ENCODE measurements at places on chromosomes 16 and 17.

DNA sequence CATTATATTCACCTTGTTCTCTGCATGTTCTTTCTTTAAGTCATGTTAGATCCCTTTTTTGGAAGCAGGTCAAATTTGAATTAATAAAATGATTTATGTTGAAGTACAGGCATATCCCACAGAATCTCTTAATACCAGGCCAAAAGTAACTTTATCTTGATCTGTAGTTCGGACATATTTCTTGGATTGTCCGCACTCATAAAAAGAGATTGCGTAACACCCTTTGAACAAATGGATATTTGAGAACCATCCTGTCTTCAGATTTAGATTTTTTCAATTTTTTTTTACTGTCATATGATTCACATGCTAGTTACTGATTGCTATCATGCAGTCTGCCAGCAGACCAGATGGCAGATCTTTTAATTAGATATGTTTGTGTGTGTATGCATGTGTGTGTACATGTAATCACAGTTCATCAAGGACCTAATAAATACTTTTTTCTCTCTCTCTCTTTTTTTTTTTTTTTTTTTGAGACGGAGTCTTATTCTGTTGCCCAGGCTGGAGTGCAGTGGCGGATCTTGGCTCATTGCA, 352.6 kb downstream of the WWOX start:
- no peak for DNase-seq

DNA sequence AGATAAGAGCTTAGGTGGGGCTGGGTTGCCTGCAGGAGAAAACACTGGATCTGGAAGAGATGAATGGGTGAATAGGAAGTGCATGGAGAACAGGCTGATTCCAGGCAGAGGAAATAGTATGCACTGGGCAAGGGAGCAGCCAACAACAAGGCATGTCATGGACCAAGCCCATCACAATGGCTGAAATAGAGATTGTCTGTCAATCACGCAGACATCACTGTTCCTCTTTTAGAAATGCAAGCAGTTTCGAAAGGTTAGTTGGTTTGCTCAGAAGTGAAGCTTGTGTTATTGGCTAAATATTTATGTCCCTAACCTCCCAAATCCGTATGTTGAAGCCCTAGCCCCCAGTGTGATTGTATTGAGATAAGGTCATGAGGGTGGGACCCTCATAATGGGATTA, 621.7 kb upstream of the CDH11 start:
- DNase-seq = no peak

DNA sequence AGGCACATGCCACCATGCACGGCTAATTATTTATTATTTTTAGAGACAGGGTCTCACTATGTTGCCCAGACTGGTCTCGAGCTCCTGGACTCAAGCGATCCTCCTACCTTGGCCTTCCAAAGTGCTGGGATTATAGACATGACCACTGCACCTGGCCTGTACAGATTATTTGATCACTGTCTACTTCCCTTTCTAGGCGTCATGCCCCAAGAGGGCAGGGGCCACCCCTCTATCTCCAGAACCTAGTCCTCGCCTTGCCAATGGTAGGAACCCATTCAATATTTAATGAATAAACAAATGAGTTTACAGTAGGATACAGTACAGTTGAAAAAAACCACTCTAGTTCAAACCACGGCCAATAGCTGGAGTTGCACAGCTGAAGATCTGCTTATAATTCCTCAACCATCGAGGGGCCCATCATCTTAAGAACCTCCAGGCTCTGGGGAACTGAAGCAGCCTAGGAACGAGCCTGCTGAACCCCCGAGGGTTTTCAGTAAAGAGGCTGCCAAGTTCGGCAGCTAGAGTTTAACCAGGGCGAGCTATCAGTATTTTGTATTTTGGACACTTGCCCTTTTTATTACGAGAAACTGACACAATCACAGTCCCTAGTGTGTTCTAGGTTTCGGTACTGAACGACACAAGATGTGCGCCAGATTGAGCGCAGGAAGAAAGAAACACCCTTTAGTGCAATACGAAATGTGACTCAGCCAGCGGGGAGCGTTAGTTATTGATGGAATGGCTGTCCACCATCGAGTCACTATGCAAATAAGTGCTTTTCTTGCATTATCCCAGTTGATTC, 14.6 kb downstream of the ADCY9 start:
- DNase-seq = no peak

DNA sequence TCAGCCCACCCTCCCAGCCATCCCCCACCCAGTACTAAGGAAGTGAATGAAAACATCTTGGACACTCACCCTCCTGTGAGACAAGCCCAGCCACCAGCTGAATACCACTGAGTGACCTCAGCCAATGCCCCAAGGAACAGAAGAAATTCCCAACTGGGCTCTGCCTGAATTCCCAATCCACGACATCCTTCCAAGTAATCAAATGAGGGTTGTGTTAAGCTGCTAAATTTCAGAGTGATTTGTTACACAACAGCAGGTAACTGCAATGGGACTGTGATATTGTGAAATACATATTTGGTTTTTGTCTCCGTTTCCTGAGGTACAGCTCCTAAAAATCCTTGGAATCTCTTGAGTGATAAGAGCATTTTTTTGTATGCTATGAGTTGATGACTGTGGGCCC, 578.7 kb upstream of the CDH11 start:
- no peak for DNase-seq

Data from SW 1271 (cell line).